IMR-90 (cell line): ENCODE measurements at places on chromosomes 3 and 15. TPM values are rescaled to one million over a fixed set of nuclear protein-coding genes. Genes with fewer than 3 reads are reported as not detected.

- DNase-seq = no peak
Observed at GRCh38 chr3:180294282-180295027, 257.7 kb upstream of the PEX5L start.

Gene HDGFL3
- polyA plus RNA-seq = 18.1 and 19.6 TPM in 2 replicates

DNA sequence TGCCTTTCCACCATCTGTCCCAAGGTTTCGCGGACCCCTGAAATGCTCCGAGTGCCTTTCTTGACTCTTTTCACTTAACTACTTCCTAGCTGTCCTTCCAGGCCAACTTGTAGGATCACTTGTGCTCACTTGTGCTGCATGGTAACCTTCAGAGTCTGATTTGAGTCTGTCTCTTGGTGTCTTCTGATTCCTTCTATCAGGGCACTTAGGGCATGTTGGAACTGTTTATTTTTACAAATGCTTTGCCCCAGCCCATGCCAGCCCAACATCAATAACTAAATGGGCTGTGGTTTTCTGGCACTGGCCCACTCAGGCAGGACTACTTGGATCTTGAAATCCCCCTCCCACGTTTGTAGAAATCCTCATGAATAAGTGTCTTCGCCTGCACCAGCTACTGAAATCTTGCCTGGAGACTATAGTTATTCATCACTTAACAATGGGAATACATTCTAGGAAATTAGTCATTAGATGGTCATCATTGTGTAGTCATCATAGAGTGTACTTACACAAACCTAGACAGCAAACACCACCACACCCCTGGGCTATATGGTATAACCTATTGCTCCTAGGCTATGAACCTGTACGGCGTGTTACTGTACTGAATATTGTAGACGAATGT is 123.1 kb upstream of the STRIT1 start:
- peak; percentile 46 for DNase-seq

Gene TTLL13
- polyA plus RNA-seq = 0.10 TPM in 1 of 2 replicates, not detected in the other

DNA sequence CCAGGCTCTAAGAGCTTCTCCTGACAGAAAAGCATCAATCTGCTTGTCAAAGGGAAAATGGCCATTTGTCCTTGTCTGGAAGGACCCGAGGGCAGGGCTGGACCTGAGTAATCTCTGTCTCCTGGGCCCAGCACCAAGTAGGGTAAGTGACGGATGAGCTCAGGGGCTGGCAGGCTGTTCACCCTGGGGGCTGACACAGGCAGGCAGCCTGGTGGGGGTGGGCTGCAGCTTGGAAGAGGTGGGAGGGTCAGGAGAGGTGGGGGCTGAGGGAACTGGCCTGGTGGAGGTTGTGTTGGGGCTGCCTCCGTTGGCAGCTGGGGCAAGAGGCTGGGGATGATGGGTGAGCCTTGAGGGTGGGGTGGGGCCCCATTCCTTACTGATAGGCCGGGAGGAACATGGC is 42.3 kb upstream of the ADPGK start:
- DNase-seq = no peak

- DNase-seq = no peak
Observed at GRCh38 chr3:79253704-79254103, 514.1 kb downstream of the ROBO1 start.
